ENCODE measurements at places on chromosomes 7 and 10. TPM values are rescaled to one million over a fixed set of nuclear protein-coding genes. Genes with fewer than 3 reads are reported as not detected.
A peak's percentile ranks its signal among the peaks of the same experiment; 100 is the strongest.

AS3MT gene
- 7.5 TPM for total RNA-seq

ITPRID1 gene
- not detected for total RNA-seq

ELN gene
- total RNA-seq, result 2.2 TPM

MKI67 gene
- 36.4 TPM for total RNA-seq

SCART1 gene
- 0.28 TPM for total RNA-seq

COL28A1 gene
- under 0.01 TPM for total RNA-seq

HOXA6 gene
- 1.4 TPM for total RNA-seq

GPRIN2 gene
- not detected for total RNA-seq

GRCh38 chr10:25547382-25547781 is 372.6 kb downstream of the GPR158 start:
- DNase-seq, result no peak

GRCh38 chr7:143203386-143203785 is 18.5 kb upstream of the TAS2R40 start:
- no peak for DNase-seq

GRCh38 chr10:86330778-86331763 is 35.5 kb downstream of the GRID1 start:
- DNase-seq, result no peak

DNA sequence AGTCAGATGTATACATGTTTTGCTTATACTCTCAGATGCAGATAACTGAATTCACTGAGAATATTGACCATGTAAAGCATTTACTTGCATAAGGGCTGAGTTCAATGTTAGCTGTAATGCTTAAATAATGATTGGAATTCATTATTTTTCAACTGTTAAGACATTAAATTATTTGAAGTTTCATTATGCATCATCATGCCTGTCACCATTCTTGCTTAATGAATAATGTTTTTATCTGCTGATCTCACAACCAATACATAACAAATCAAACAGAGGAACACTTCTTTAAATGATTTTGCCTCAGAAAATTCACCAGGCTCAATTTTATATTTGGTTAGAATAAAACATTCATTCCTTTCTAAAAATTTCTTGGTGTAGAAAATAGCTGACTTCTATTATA is 233.4 kb downstream of the GPR37 start:
- peak; percentile 41 for DNase-seq

GRCh38 chr10:18325889-18326531 is 185.8 kb downstream of the CACNB2 start:
- DNase-seq, result peak; percentile 47

DNA sequence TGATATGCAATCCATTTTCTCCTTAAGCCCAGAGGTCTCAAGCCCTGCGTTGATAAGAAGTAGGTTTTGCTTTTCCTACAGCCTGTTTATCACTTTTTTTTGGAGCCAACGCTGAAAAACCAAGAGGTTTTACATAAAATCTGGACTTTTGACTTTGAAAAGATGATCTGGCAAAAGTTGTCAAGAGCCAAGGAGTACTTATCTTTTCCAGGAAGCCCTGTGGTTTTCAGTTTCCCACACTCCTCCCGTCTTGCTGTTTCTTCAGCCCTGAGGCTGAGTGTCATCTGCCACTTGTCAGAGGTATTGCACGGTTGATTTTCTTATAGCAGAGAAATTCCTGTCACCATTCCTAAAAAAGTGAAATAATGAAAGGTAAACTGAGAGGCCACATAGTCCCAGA is 108.7 kb downstream of the TYW1 start:
- peak; percentile 33 for DNase-seq

DNA sequence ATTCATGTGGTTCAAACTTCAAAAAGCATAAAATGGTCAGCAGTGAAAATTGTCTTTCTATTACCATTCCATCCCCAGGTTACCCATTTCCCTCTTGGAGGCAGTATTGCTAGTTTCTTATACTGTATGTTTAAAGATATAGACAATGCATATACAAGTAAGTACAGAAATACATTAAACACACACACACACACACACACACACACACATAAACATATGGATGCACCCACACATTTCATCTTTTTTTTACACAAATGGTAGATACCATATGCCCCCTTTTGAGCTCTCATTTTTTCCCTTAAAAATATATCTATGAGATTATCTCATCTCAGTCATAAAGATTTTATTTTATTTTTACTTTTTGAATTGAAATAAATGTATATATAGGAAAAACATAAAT is 79.7 kb downstream of the NEUROD6 start:
- DNase-seq, result no peak

GRCh38 chr10:120578890-120579289 is 121.9 kb downstream of the PLPP4 start:
- DNase-seq, result no peak

Data from IMR-90 (cell line).